ENCODE measurements at places on chromosomes 3 and 15. TPM values are rescaled to one million over a fixed set of nuclear protein-coding genes. Genes with fewer than 3 reads are reported as not detected.

GRCh38 chr3:111998636-111999483, at the start of gene TAGLN3:
TSS of gene TAGLN3 (plus strand) at chr3:111998922. CDS start at chr3:111999423, 501 bp downstream.
- H3K27me3 ChIP-seq: peaks cover 26% of the 10 kb centered on the region
- H3K27ac ChIP-seq: peak within 1 kb of the TSS; percentile 55
- H3K4me3 ChIP-seq: peak within 1 kb of the TSS; percentile 83
- H3K36me3 ChIP-seq: no peaks in the 10 kb centered on the region
- H3K4me1 ChIP-seq: peaks cover 11% of the 10 kb centered on the region

DNA sequence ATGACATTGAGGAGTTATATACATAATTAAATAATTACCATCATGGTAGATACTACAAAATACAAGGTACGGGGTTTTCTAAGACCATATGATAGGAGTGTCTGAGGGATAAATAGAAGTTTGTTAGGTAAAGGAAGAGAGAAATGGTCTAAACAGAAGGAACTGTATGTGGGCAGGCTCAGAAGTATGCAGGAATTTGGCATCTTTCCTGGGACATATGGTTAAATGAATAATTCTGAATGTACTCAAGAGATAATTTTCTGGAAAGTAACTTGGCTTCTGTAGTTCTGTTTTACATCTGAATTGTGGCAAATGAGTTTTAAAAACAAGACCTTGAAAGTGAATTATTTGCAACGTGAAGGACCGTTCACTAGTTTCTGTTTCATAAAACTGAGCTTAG, 17.5 kb downstream of the LMCD1 start:
- no peaks in the 10 kb centered on the region for H3K4me1 ChIP-seq
- no peak for DNase-seq
- peaks cover 8% of the 10 kb centered on the region for H3K27me3 ChIP-seq
- H3K27ac ChIP-seq: no peak overlapping the region
- H3K36me3 ChIP-seq: no peaks in the 10 kb centered on the region
- no peak overlapping the region for H3K4me3 ChIP-seq

GRCh38 chr15:77764095-77764494, 131.4 kb upstream of the LINGO1 start:
- no peak overlapping the region for H3K4me3 ChIP-seq
- peaks cover 14% of the 10 kb centered on the region for H3K27me3 ChIP-seq
- no peaks in the 10 kb centered on the region for H3K4me1 ChIP-seq
- DNase-seq: no peak
- H3K27ac ChIP-seq: no peak overlapping the region

DNA sequence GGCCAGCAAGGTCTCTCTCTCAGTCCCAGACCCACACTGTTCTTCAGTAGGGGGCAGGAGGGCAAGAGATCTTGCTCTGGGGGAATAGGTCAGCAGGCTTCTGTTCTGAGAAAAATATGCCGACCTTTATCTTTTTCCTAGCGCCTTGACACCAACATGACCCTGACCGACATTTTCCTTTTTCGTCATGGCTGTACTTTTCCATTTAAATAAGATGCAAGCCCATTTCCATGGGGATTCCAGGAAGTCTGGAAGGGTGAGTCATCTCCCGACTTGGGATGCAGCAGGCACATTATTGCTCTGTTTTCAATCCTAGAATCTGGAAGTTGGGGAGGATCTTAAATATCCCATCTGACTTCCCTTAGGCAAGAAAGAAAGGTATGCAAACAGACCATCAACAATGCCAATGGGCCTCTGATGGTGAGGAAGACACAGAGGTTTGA, 261.5 kb upstream of the LRTM1 start:
- H3K4me3 ChIP-seq: no peak overlapping the region
- no peak for DNase-seq

DNA sequence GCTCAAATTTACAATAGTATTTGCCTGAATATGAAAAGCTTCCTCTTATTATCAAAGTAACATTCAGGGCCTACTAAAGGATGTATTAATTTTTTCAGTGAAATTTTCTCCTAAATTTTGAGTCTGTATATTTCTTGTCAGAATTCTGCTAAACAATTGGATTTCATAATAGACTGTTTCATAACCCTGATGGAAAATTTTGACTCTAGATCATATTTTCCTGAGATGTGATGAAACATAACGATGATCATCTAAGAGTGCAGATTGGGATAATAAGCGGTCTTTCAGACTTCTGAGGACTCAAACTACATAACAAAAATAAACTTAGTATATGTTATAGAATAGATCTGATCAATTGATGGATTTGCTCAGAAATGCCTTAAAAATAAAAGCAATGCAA, 574.5 kb upstream of the TBL1XR1 start:
- H3K36me3 ChIP-seq: peaks cover 20% of the 10 kb centered on the region
- H3K4me1 ChIP-seq: peaks cover 22% of the 10 kb centered on the region
- no peak overlapping the region for H3K27ac ChIP-seq
- H3K27me3 ChIP-seq: no peaks in the 10 kb centered on the region

- peaks cover 4% of the 10 kb centered on the region for H3K4me1 ChIP-seq
- peak overlapping the region; percentile 24 for H3K27ac ChIP-seq
- no peaks in the 10 kb centered on the region for H3K27me3 ChIP-seq
- no peak overlapping the region for H3K4me3 ChIP-seq
- DNase-seq: no peak
Observed at GRCh38 chr15:82124331-82125263, 78.8 kb upstream of the MEX3B start.

- H3K36me3 ChIP-seq: no peaks in the 10 kb centered on the region
- H3K27ac ChIP-seq: no peak overlapping the region
- H3K4me1 ChIP-seq: peaks cover 27% of the 10 kb centered on the region
- peak overlapping the region; percentile 89 for H3K4me3 ChIP-seq
Observed at GRCh38 chr3:42654331-42655201, 1.1 kb downstream of the ZBTB47 start.

GRCh38 chr3:164640591-164640990, 437.7 kb downstream of the SI start:
- H3K27me3 ChIP-seq: no peaks in the 10 kb centered on the region
- DNase-seq: no peak
- H3K27ac ChIP-seq: no peak overlapping the region

- peak; percentile 73 for DNase-seq
- peak overlapping the region; percentile 54 for H3K4me3 ChIP-seq
- H3K27me3 ChIP-seq: no peaks in the 10 kb centered on the region
Observed at GRCh38 chr15:63860155-63860554, 26.4 kb upstream of the HERC1 start.

GRCh38 chr15:44769521-44769920, 33.2 kb downstream of the TRIM69 start:
- H3K27me3 ChIP-seq: no peaks in the 10 kb centered on the region
- H3K4me1 ChIP-seq: no peaks in the 10 kb centered on the region
- peaks cover 21% of the 10 kb centered on the region for H3K36me3 ChIP-seq
- H3K4me3 ChIP-seq: no peak overlapping the region
- no peak for DNase-seq

DNA sequence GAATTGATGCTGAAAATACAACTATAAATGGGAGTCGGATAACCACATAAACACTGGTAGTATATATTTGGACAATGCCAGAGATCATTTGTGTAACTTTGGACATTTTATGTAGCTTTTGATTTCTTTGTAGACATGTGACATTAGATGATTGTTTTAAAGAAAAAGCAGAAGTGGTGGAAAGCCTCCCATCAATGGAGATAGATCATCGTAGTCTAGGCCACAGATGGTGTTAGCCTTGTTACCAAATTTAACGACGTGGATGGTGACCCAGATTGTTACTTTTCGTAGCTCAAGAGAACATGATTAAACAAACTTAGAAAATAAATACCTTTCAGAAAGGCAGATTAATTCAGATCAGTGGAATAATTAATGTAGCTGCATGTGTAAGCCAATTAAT, 8.8 kb downstream of the CACNA1D start:
- H3K27me3 ChIP-seq: peaks cover 18% of the 10 kb centered on the region
- no peaks in the 10 kb centered on the region for H3K4me1 ChIP-seq

GRCh38 chr15:85781099-85781498, 13.6 kb downstream of the KLHL25 start:
- peaks cover 11% of the 10 kb centered on the region for H3K4me1 ChIP-seq
- H3K4me3 ChIP-seq: no peak overlapping the region
- no peak for DNase-seq
- no peaks in the 10 kb centered on the region for H3K27me3 ChIP-seq

- H3K4me1 ChIP-seq: peaks cover 5% of the 10 kb centered on the region
- H3K4me3 ChIP-seq: no peak overlapping the region
- no peak overlapping the region for H3K27ac ChIP-seq
- DNase-seq: no peak
Observed at GRCh38 chr3:189053322-189053721, 118.4 kb upstream of the TPRG1 start.

GRCh38 chr15:74431645-74432044, 2.1 kb downstream of the SEMA7A start:
- H3K27me3 ChIP-seq: no peaks in the 10 kb centered on the region

MST1 gene
- not detected for polyA plus RNA-seq

SPINT1 gene
- 3.8 TPM for polyA plus RNA-seq

FOXB1 gene
- polyA plus RNA-seq: not detected

FBXW12 gene
- polyA plus RNA-seq: not detected

SKOR1 gene
- not detected for polyA plus RNA-seq

ZNF80 gene
- polyA plus RNA-seq: not detected

BRPF1 gene
- 3.0 TPM for polyA plus RNA-seq

TRIM42 gene
- not detected for polyA plus RNA-seq

Measured in naive B cell (primary cell).